CD4-positive, alpha-beta T cell treated with Interleukin-4 for 4 hours (primary cell): ENCODE measurements at places on chromosomes 5 and 9.

- no peak for DNase-seq
Observed at GRCh38 chr5:159017786-159018185, 81.9 kb downstream of the EBF1 start.

GRCh38 chr9:2179567-2179966, 164.4 kb downstream of the SMARCA2 start:
- peak; percentile 15 for DNase-seq

GRCh38 chr9:127263664-127264063, 910 bp upstream of the GARNL3 start:
- DNase-seq: no peak

DNA sequence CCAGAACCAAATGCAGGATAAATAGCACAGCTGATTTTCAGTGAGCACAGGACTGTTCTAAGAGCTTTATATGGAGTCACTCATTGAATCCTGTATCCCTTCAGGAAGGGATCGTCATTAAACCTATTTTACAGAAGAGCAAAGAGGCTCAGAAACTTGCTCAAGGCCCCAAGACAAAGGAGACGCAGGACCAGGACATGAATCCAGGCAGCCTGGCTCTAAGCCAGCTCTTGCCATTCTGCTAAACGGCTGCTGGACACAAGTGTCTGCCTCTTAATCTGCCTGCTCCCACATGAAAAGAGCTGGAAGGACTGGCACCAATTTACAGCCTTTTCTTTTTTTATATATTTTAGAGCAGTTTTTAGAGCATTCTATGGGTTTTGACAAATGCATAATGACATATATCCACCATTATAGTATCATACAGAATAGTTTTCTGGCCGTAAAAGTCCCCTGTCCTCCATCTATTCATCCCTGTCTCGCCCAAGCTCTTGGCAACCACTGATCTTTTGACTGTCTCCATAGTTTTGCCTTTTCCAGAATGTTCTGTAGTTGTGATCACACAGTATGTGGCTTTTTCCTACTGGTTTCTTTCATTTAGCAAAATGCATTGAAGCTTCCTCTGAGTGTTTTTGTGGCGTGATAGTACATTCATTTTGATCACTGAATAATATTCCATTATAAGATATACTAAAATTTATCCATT, 37.5 kb downstream of the RETREG1 start:
- no peak for DNase-seq

DNA sequence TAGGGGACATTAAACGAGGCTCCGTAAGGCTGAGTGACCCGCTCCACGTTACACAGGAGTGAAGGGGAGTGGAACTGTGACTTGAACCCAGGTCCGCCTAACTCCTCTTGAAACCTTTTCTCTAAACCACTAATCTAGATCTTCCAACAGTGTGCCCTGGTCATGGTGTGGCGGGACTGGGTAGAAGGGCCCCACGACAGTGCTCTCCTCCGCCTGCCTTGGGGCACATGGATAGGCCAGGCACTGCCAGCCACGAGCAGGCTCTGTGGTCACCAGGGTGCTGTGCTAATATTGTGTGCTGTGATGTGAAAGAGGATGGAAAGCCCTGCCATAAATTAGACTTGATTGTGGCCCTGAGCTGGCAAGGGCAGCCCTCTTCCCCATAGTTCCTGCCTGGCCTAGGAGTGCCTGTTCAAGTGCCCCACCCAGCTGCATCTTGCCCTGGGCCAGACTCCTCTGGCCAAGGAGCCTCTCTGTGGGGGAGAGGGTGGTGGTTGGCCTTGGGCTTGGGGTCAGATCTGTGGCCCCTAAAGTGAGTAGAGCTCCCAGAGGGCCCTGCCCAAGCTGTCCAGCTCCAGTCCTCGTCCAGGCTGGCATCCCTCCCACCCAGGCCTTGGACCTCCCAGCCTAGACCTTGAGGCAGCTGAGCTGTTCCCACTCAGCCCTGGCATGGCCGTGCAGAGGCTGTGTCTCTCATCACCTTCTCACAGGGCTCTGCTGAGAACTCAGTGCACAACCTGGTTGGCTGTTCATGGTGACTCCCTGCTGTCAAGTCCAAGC, 67.8 kb upstream of the TBC1D2 start:
- DNase-seq: no peak

DNA sequence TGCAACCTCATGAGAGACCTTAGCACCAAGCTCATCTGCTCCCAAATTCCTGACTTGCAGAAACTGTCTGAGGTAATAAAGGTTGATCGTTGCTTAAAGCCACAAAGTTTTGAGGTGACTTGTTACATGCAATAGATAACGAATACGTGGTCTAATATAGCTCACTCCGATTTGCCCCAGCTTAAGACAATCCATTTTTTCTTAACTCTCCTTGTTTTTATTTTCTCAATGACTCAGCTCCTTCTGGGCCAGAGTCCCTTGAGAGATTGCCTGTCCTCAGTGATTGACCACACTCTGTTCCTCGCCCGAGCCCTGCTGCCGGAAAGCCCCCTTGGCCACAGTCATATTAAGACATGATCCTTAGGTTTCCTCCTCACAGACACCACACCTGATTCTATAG, 63.7 kb upstream of the FANCC start:
- no peak for DNase-seq

DNA sequence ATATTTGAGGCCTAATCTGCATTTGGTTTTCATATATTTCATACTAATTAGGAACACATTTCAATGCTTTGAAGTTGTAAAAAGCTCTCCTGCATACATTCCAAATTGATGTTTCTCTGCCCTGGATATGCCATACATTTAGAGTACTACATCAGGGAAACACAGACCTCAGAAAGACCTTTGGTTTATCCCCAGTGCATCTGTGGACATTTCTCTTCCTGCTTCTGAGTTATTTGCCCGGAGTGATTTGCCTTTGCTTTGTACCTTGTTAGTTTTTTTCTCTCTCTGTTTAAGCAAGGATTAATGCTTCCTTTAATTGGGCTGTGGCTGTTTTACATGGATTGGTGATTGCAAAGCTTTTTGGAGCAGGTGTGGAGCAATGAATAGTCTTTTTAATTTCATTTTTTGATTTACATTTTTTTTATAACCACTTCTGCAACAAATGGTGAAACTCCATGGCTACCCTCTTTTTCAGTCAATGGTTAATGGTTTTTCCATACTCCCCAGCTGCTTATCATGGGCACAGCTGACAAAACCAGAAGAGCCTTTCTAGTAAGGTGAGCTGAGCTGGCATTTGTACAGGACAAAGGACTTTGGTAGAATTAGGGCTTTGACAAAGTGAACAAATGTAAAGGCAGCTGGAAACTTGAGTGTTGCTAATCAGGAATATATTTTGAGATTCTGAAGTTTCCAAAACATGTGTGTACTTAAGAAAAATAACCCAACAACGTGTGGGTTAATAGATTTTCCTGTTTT, 54.2 kb downstream of the ZSWIM6 start:
- DNase-seq: no peak

DNA sequence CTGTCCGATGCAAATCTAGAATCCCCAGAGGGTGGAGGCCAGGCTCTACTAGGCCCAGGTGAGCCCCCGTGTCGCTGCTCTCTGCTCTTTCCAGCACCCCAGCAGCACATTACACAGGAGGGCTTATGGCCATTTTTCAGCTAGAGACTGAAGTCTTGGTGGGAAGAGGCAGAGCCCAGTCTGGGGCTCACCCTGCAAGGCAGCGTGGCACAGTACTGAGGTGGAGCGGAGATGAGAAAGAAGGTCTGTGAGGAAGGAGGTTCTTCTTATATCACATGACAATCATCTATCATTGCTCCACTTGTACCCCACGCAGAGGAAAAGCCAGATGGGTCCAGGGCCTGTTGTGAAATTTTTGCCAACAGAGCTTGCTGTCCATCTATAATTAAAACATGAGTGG, 10.0 kb upstream of the KIF12 start:
- DNase-seq: no peak

- peak; percentile 30 for DNase-seq
Observed at GRCh38 chr9:100098046-100098886, 534 bp downstream of the ERP44 start.

DNA sequence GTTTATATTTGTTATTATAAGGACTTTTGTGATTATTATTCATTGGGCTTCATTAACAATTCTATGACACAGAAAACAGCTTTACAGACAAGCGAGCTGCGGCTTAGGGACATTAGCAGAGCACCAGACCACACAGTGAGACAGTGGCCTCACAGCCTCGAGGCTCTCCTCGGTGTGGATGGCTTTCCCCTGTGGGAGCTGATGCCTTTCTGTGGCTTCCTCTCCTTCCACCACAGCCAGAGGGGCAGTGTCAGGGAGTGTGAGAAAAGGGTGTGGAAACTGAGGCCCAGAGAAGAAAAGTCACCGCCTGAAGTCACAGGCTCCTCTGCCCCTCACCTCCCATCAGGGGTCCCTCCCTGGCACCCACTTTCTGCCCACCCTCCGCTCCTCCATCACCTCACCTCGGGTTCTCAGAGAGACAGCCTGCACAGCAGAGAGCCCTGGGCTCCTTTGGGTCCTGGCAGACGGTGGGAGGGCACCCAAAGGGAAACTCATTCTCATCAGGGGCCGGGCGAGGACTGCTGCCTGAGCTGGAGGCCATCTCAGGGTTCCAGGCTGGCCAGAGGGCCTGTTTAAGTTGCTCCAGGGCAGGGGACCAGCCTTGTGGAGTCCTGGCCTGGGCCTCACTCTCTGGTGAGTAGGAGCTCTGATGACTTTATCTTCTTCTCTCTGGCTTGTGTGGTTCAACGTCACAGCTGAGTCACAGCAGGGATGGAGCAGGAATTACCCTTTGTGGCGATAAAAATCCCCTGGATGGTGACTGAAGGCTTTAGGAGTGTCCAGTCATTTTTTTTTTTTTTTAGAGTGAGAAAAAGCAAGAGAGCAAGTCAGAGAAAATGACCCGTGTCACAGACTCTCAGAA, 830 bp downstream of the TRAF1 start:
- DNase-seq: peak; percentile 91

- no peak for DNase-seq
Observed at GRCh38 chr9:121486043-121486442, 13.6 kb downstream of the GGTA1 start.

- no peak for DNase-seq
Observed at GRCh38 chr5:2750026-2750757, 1.3 kb downstream of the IRX2 start.

GRCh38 chr9:35689542-35690293, at the start of gene TPM2:
Gene TPM2 (minus strand): TSS chr9:35689925. CDS start chr9:35689817, 108 bp downstream.
- DNase-seq: no peak

GRCh38 chr9:92794426-92794825, 29.8 kb upstream of the BICD2 start:
- no peak for DNase-seq

GRCh38 chr5:108567429-108567828, 180.3 kb upstream of the FER start:
- DNase-seq: no peak

DNA sequence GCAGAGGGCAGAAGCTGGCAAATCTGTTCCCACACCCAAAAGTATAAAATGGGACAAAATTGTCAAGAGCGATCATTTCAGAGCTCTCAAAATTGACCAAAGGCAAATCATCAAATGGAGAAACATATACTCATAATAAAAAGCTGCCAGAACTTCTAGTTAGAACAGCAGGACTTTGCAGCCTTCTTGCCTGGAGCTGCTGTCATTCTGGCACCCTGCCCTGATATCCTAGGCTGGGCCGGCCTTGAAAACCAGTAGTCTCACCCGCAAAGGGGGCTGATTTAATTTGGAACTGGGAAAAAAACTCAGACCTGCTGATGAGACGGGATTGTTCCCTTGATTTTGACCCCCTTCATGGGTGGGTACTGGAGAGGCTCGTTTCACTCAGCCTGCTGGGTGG, 18.5 kb downstream of the OR2V1 start:
- DNase-seq: no peak

DNA sequence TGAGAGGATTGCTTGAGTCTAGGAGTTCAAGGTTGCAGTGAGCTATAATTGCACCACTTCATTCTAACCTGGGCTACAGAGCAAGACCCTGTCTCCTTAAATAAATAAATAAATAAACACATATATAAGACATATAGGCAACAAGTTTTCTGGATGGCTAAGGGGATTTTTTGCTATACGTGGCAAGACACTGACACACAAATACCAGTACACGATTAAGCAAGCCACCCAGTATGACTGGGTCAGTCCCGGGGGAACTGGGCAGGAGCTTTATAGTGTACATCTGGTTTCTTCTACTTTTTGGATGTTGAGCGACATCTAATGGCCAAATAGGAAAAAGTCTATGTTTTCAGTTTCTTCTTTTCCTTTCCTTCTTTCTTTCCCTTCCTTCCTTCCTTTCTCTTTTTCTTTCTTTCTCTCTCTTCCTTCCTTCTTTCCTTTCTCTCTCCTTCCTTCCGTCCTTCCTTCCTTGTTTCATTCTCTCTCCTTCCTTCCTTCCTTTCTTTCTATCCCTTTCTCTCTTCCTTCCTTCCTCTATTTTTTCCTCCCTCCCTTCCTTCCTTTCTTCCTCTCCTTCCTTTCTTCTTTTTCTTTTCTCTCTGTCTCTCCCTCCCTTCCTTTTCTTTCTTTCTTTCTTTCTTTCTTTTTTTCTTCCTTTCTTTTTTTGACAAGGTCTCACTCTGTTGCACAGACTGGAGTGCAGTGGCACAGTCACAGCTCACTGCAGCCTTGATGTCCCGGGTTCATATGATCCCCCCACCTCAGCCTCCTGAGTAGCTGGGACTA, 47.0 kb upstream of the PLIN2 start:
- DNase-seq: peak; percentile 66

DNA sequence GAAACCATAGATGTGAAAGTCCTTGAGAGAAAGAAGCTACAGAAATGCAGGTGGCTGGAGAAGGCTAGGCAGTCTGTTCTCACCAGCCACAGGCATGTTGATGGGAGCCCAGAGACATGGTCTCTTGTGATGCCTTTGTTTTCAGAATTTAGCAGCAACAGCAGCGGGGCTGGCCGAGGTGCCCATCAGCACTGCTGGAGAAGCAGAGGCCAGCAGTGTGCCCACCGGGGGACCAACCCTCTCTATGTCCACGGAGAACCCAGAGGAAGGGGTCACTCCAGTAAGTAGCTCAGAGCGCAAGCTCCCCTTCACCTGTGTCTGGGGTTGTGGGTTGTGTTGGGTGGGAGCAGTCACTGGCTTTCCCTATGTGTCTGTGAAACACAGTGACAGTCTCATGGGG, 59.6 kb downstream of the COL15A1 start:
- DNase-seq: no peak

DNA sequence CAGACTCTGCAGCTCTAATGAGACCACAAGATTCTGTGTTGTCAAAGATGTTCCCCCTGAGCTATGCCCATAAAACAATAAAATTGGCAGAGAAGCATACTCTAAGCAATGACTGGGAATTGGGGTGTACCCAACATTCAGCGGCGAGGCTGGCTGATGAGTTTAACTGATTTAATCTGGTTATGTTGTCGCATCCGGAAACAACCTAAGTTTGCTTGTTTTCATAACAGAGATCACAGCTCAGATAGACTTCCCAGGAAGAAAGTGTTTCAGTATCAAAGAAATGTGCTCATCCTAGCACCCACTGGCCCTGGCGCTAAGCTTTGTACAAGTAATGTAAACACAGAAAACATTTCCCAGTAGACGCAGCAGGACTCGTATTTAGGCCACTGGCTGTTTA, 7.4 kb downstream of the SEMA5A start:
- peak; percentile 65 for DNase-seq
